ENCODE measurements at places on chromosomes 2 and 18.

- no peak for DNase-seq
Observed at GRCh38 chr2:275466-275865, 10.7 kb downstream of the ACP1 start.

GRCh38 chr18:11752116-11752911 is 63.2 kb downstream of the GNAL start:
- peak; percentile 6 for DNase-seq

- no peak for DNase-seq
Observed at GRCh38 chr2:122238006-122238559, 482.6 kb downstream of the TSN start.

- no peak for DNase-seq
Observed at GRCh38 chr2:150853263-150853662, 365.8 kb upstream of the RND3 start.

DNA sequence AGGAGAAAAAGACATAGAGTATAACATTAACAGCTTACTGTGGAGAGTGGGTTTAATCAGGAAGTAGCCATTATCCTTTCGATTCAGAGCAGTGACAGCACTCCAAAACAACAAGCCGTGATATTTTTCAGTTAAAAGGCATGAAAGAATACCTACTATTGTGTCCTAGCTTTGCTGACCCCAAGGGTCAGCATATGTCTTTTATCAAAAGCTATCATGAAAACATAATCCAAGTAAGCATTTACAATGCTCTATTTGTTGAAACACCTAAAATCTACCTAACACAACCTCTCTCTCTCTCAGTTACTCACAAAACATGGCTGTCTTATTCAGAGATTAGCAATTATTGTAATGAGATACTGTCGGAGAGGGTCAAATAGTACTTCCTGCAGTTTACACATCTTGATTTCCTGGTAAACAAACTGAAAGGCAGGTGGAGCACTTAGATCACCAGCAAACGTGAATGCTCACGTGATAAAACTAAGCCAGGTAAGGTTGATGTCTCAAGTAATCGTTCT is 100.0 kb downstream of the BAZ2B start:
- DNase-seq, result peak; percentile 69
